ENCODE measurements at places on chromosomes 6 and 20.

GRCh38 chr6:33205191-33206026, 954 bp downstream of the HSD17B8 start:
- no peak for DNase-seq

GRCh38 chr6:145555084-145555483, 180.2 kb downstream of the EPM2A start:
- DNase-seq, result no peak

DNA sequence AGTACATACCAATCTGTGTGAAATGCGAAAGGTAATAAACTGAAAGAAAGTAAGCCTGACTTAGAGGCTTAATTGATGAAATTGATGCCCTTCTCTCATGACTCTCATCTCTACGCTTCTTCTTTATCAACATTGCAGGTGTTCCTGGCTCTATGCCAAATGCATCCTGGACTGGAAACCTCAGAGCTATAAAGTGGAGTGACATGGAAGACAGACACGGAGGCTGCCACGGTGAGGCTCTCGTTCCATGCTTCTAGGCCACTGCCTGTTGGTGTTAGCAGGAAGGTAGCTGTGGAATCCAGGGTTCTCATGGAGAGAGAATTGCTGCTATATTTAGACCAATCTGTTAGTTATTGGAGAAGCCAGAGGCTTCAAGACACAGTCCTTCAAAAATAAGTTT, 73.2 kb downstream of the C6orf52 start:
- no peak for DNase-seq

DNA sequence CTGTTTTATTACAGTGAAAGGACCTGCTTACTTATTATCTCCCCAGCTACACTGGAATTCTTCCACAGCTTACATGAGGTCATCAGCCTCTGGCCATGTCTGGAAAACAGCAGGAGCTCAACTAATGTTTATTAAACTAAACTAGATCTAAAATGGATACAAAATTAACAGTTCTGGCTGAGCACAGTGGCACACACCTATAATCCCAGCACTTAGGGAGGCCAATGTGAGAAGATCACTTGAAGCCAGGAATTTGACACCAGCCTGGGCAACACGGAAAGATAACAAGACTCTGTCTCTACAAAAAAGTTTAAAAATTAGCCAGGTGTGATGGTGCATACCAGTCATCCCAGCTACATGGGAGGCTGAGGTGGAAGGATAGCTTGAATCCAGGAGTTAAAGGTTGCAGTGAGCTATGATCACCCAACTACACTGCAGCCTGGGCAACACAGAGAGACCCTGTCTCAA, 220.8 kb upstream of the MARCKS start:
- no peak for DNase-seq

- DNase-seq, result no peak
Observed at GRCh38 chr20:63398744-63399514, 37.8 kb upstream of the CHRNA4 start.

- DNase-seq, result no peak
Observed at GRCh38 chr6:141653590-141653989, 479.1 kb upstream of the GJE1 start.

GRCh38 chr6:49849213-49849907, 17.0 kb downstream of the CRISP1 start:
- DNase-seq, result peak; percentile 61

GRCh38 chr6:105765239-105765638, 320.9 kb upstream of the PRDM1 start:
- no peak for DNase-seq

- DNase-seq, result peak; percentile 21
Observed at GRCh38 chr6:112576423-112576822, 229.3 kb downstream of the RFPL4B start.

Data from common myeloid progenitor, CD34-positive (primary cell).